Epithelial cell of alveolus of lung (primary cell): ENCODE measurements at places on chromosomes 5 and 9. TPM values are rescaled to one million over a fixed set of nuclear protein-coding genes. Genes with fewer than 3 reads are reported as not detected.

The TXNDC8 gene
- total RNA-seq = not detected in 2 replicates

The ARHGAP26 gene
- 0.32 and 1.4 TPM in 2 replicates for total RNA-seq

The SHC3 gene
- total RNA-seq = 3.5 and 6.5 TPM in 2 replicates

The RNF38 gene
- total RNA-seq = 7.0 and 14.9 TPM in 2 replicates

The RANBP17 gene
- 4.4 and 5.1 TPM in 2 replicates for total RNA-seq

The ASPN gene
- total RNA-seq = not detected in 2 replicates
